ENCODE measurements at places on chromosomes 5 and 9. TPM values are rescaled to one million over a fixed set of nuclear protein-coding genes. Genes with fewer than 3 reads are reported as not detected.

DNA sequence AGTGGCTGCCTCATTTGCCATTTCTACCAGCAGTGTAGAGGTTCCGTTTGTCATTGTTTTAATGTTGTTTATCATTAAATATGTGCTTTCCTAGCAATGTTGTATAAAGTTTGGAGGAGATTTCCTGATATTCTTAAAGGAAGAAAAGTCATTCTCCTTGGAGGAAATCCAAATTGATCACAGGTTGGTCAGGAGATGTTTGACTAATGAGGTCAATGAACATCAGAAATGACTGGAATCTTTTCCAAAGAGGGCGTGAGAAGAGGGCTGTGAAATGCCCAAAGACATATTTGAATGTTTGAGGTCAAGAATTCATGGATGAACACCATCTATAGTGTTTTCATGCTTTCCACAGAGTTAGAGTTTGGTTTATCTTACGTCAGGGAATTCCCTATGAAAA is 471.3 kb downstream of the MAT2B start:
- no peaks in the 10 kb centered on the region for H3K4me1 ChIP-seq
- H3K36me3 ChIP-seq, result no peaks in the 10 kb centered on the region

DNA sequence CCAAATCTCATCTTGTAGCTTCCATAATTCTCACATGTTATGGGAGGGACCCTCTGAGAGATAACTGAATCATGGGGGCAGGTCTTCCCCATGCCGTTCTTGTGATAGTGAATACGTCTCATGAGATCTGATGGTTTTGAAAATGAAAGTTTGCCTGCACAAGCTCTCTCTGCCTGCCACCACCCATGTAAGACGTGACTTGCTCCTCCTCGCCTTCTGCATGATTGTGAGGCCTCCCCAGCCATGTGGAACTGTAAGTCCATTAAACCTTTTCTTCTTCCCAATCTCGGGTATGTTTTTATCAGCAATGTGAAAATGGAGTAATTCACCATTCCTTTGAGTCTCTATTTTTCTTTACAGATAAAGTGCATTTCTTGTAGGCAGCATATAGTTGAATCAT is 66.9 kb upstream of the FNIP1 start:
- no peak overlapping the region for H3K27ac ChIP-seq
- no peaks in the 10 kb centered on the region for H3K36me3 ChIP-seq
- no peaks in the 10 kb centered on the region for H3K27me3 ChIP-seq
- DNase-seq, result no peak

- no peaks in the 10 kb centered on the region for H3K4me1 ChIP-seq
- H3K36me3 ChIP-seq, result no peaks in the 10 kb centered on the region
- DNase-seq, result no peak
- no peak overlapping the region for H3K27ac ChIP-seq
- no peaks in the 10 kb centered on the region for H3K27me3 ChIP-seq
These were observed 106.6 kb downstream of the ADAMTS16 start for GRCh38 chr5:5246736-5247135.

DNA sequence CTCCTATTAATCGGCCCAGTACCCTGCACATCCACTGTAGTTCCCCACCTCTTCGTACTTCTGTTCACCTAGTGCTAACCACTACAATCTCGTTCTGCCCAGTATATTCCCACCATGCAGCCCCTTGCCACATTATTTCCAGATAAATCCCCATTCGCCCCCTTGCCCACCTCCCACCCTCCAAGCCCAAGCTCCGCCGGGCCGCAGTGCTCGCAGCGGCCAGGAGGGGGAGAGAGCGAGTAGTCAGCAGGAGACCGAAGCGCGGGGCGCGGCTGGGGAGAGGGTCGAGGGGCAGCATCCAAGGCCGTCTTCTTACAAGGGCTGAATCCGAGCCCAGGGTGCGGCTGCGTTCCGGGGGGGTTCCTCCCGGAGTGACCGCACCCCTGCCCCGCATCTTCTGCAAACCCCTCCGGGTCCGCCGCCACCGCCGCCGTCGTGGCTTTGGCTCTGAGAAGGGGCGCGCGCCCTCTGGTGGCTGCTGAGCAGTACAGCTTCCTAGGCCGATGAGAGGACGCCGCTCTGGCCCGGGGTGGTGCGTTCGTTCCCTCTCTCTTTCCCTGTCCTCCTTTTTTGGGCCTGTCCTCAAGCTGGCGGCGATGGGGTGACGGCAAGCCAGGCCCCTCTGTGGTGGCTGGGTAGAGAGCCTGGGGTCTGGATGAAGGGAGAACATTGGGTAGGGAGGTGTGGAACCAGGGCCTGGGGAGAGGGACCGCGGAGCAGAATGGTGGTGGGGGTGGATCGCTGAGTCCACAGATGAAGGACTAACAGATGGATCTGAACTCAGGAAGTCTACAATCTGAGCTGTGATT is 30.0 kb upstream of the PSD2 start:
- peak; percentile 85 for DNase-seq
- no peak overlapping the region for H3K27ac ChIP-seq
- H3K4me3 ChIP-seq, result peak overlapping the region; percentile 52
- H3K27me3 ChIP-seq, result peaks cover 35% of the 10 kb centered on the region
- H3K36me3 ChIP-seq, result no peaks in the 10 kb centered on the region

DNA sequence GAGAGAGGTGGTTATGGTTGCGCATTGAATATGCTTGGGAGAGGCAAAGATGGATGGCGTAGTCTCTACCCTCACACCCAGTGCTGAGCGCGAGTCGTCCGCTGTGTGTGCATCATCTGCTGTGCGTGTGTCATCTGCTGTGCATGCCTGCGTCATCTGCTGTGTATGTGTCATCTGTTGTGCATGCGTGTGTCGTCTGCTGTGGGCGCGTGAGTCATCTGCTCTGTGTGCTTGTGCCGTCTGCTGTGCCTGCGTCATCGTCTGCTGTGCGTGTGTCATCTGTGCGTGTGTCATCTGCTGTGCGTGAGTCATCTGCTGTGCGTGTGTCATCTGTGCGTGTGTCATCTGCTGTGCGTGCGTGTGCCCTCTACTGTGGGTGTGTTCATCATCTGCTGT is 68.0 kb upstream of the IRX4 start:
- H3K27ac ChIP-seq, result no peak overlapping the region
- H3K36me3 ChIP-seq, result no peaks in the 10 kb centered on the region
- no peak for DNase-seq
- H3K4me1 ChIP-seq, result peaks cover 15% of the 10 kb centered on the region

- peak overlapping the region; percentile 79 for H3K27ac ChIP-seq
- H3K36me3 ChIP-seq, result no peaks in the 10 kb centered on the region
- H3K27me3 ChIP-seq, result no peaks in the 10 kb centered on the region
- H3K4me1 ChIP-seq, result peaks cover 5% of the 10 kb centered on the region
- DNase-seq, result peak; percentile 99
These were observed 54.6 kb upstream of the ECM2 start for GRCh38 chr9:92590377-92590776.

- peaks cover 42% of the 10 kb centered on the region for H3K4me1 ChIP-seq
- peak; percentile 63 for DNase-seq
- H3K36me3 ChIP-seq, result peaks cover 17% of the 10 kb centered on the region
- no peaks in the 10 kb centered on the region for H3K27me3 ChIP-seq
These were observed 124.0 kb downstream of the RGS3 start for GRCh38 chr9:113587471-113588031.

DNA sequence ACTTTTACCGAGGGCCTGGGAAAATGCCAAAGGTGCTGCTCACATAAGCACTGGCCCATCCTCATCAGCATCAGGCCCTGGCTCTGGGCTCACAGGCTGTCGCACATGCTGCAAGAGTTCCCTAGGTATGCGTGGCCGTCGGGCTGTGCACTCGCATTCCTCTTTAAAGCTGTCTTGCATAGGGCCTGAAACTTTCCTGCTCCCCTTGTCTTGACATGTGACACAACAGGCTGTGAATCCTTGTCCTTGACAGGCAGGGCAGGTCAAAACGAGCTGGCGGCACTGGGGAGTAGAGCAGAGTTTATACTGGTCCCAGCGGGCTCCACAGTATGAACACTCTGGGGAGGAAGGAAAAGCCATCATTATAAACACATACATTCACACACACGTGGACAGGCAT is 30.7 kb downstream of the TSTD2 start:
- DNase-seq, result no peak
- H3K4me1 ChIP-seq, result peaks cover 28% of the 10 kb centered on the region
- peaks cover 71% of the 10 kb centered on the region for H3K36me3 ChIP-seq
- H3K4me3 ChIP-seq, result no peak overlapping the region
- no peaks in the 10 kb centered on the region for H3K27me3 ChIP-seq
- H3K27ac ChIP-seq, result no peak overlapping the region

GRCh38 chr5:12460493-12461261 is 556.4 kb upstream of the CTNND2 start:
- H3K4me1 ChIP-seq, result no peaks in the 10 kb centered on the region
- H3K27ac ChIP-seq, result no peak overlapping the region
- H3K27me3 ChIP-seq, result no peaks in the 10 kb centered on the region
- H3K36me3 ChIP-seq, result no peaks in the 10 kb centered on the region
- DNase-seq, result no peak

DNA sequence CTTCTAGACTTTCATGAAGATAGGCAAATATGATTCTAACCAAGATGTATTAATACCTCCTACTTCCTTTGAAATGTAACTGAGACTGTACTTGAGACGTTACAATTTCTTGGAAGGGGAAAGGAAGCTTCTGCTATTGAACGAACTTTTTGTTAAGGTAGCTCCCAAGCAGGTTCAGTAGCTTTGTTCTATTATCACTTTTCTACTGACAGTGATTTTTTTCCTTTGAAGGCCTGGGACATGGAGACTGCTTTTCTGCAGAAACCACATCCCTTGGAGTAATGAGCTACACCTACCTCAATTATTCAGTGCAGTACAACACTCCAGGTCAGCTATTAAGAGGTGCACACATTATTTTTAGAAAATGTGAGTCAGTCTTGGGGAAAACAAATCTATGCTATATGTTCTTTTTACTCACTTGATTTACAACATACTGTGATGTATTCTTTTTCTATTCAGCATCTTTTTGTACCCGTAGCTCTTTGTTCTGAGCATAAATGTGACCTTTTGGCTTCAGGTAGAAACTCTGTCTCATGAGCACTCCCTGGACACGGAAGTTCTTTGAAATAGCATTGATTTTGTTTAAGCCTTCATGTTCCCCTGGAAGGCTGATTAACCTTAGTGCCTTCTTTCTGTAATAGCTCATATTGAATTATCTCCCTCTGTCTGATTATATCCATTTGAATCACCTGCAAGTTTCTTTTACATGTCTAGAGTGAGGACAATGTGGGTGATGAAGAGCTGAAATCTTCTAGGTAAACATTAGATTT is 56.5 kb upstream of the CDKN2B start:
- no peaks in the 10 kb centered on the region for H3K4me1 ChIP-seq
- no peaks in the 10 kb centered on the region for H3K36me3 ChIP-seq
- H3K27ac ChIP-seq, result no peak overlapping the region
- no peak overlapping the region for H3K4me3 ChIP-seq

DNA sequence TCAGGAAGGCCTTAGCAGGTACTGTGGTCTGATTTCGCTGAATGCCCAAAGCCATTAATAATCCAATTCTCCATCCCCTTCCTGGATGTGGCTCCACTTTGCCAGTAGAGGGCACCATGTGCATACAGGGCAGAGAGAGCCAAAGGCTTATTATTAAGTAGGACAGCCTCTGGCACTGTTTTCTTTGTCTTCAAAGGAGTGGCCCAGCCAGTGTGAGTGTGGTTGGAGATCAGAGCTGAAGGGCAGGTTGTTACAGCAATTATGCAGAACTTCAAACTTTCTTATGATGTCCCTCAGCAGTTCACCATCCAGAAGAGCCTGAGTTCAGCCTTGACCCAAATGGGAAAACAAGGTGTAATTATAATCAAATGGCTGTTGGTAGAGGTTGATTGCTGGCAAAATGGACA is 38.6 kb upstream of the CEMIP2 start:
- H3K27ac ChIP-seq, result no peak overlapping the region
- peaks cover 5% of the 10 kb centered on the region for H3K4me1 ChIP-seq
- H3K27me3 ChIP-seq, result no peaks in the 10 kb centered on the region

DNA sequence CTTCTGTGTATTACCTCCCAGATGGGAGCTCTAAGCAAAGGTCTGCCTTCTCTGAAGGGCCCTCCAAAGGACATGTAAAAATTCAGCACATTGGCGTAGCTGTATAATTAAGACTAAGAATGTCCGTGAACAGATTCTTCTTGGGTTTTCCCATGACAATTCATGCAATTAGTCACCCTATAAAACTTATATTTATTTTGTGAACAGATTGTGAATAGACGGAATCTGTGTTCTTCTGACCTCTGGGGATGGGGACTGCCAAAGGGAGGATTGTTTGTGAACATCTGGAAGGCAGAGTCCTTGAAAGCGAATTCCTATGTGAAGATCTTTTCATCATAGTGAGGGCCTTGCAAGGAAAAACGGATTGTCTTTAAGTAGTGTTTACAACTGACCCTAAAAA is 111.3 kb downstream of the EGFLAM start:
- DNase-seq, result peak; percentile 44
- H3K4me3 ChIP-seq, result no peak overlapping the region
- no peaks in the 10 kb centered on the region for H3K27me3 ChIP-seq
- peak overlapping the region; percentile 79 for H3K27ac ChIP-seq
- H3K4me1 ChIP-seq, result peaks cover 2% of the 10 kb centered on the region

DNA sequence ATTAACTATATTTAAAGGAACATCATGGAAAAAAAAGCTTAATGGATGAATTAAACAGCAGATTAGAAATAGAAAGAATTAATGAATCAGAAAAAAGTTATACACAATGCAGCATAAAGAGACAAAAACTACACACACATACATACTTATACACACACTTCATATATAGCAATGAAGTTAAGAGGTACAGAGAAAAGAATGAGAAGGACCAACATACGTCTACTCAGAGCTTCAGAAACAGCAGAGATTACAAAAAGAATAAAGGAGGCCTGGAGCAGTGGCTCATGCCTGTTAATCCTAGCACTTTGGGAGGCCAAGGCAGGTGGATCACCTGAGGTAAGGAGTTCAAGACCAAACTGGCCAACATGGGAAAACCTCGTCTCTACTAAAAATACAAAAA is 133.9 kb upstream of the TNPO1 start:
- H3K36me3 ChIP-seq, result no peaks in the 10 kb centered on the region
- H3K4me1 ChIP-seq, result peaks cover 2% of the 10 kb centered on the region
- no peak overlapping the region for H3K4me3 ChIP-seq
- no peak overlapping the region for H3K27ac ChIP-seq
- H3K27me3 ChIP-seq, result no peaks in the 10 kb centered on the region
- DNase-seq, result no peak

The UBQLN1 gene
- 59.4 TPM for total RNA-seq

The HMHB1 gene
- not detected for total RNA-seq

The ARPC5L gene
- total RNA-seq, result 15.0 TPM

The AJM1 gene
- 1.2 TPM for total RNA-seq

The WDR38 gene
- 0.04 TPM for total RNA-seq
